Naive thymus-derived CD8-positive, alpha-beta T cell (primary cell): ENCODE measurements at places on chromosomes 7 and 10. TPM values are rescaled to one million over a fixed set of nuclear protein-coding genes. Genes with fewer than 3 reads are reported as not detected.

ORAI2 gene
- 33.6 TPM for total RNA-seq

DNA sequence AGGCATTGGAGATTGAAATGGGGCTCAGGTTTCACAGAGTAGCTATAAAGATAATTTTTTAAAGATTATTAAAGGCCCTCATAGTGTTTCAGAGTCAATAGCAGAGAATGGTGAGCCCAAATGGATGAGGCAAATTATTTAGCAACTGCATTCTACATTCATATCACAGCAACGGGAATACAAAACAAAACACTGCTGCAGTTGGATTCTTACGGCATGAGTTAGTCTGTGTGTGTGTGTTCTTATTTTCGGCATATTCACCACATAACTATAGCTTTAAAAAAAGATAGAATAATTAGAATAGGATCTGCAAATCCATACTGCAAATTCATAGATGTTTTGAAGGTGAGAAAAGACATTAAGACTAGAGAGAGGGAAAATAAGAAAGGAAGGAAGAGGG is 66.0 kb downstream of the SUGCT start:
- no peaks in the 10 kb centered on the region for H3K4me1 ChIP-seq
- no peaks in the 10 kb centered on the region for H3K27me3 ChIP-seq
- no peak overlapping the region for H3K27ac ChIP-seq
- H3K36me3 ChIP-seq = no peaks in the 10 kb centered on the region

PALD1 gene
- not detected for total RNA-seq

GRCh38 chr10:71084818-71085126 is 127.6 kb upstream of the UNC5B start:
- no peak overlapping the region for H3K4me3 ChIP-seq
- no peak for DNase-seq
- H3K4me1 ChIP-seq = no peaks in the 10 kb centered on the region
- no peak overlapping the region for H3K27ac ChIP-seq
- H3K27me3 ChIP-seq = peaks cover 3% of the 10 kb centered on the region

IL15RA gene
- total RNA-seq = 5.4 TPM
